Ascending aorta (tissue), 2 donors: ENCODE measurements at places on chromosomes 4 and X.

GRCh38 chrX:81286075-81286474 is 84.2 kb downstream of the SH3BGRL start:
- no peak for DNase-seq

- no peak for DNase-seq
These were observed 172.5 kb upstream of the GATB start for GRCh38 chr4:151933122-151933827.

- DNase-seq = no peak
These were observed 21.9 kb downstream of the SLC9A7 start for GRCh38 chrX:46737041-46737440.

DNA sequence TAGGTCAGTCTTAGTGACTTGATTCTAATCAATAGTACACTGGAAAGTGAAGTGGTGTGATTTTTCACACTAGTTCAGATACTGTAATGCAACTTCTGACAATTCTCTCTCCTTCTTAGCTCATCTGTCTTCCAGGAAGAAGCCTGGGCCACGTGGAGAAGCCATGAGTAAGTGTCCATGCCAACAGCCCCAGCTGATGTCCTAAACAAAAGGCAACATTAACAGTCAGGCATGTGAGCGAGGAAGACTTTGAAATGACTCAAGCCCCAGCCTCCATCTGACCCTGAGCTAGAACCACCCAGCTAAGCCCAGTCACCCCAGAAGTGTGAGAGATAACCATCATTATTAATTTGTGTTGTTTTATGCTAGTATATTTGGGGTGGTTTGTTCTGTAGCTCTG is 115.7 kb upstream of the MAGEB16 start:
- DNase-seq = no peak

DNA sequence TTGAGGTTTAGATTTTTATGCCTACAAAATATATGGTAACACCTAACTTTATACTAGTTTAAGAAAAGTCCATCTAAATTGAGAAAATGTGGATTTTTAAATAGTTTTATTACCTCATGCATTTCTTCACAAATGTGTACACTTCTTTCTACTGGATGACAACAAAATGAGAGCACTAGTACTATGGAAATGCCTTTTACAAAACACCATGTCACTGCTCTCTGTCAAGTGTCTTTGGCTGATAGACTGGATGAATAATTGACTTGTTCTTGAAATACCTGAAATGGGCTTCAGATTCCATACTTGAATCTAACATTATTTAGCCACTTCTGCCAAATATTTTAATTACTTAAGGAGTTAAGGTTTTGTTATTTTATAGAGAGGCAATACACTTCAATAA is 49.5 kb downstream of the AMELX start:
- DNase-seq = no peak

- no peak for DNase-seq
These were observed 219.6 kb downstream of the DKK2 start for GRCh38 chr4:106816496-106816895.

DNA sequence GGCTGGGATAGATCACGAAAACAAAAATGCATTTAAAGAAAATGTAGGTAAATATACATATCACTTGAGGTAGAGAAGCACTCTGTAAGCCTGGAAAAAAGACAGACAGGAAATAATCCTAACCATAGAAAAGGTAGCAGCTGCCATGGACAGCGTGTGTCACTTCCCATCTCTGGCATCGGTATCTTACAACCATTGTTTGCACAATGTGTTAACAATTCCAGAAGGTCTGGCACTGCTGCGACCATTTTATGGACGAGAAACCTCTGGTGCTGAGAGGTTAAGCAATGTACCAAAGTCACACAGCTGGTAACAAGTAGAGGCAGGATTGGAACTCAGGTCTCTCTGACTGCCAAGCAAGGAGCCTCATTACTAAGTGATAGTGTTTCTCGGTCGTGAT is 1.7 kb upstream of the MTNR1A start:
- DNase-seq = no peak

DNA sequence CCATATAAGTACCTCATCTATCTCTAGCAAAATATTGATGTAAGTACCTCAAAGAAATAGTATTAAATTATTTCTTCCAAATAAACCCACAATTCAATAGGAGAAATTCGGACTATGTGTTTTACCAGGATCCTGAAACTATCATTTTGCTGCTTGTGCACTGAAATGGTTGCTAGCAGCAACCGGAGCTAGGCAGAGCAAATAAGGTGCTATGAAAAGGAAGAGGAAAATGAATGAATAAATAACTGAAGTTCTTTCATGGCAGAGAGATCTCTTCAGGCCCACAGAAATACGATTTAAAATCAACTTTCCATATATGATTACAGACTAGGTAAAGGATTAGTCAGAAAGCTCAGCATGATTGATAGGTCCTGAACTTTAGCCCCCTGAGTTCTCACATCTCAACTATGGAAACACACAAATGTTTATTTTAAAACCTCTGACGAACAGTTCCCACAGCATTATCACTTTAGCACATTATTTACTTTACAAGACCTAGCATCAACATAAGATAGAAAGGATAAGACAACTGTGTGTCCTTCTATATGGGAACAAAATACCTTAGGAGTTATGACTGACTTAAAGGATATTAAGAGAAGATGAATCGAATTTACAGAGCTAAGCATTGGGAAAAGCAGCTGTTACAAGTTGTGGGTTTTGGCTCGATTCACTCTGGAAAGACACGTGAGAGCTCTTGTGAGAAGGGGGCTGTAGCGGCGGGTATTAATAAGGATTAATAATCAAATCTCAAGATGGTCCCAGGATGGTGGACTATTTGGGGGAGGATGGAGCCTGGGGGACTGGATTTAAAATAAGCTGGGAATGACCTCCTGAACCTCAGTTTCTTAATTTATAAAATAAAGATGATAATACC is 104.3 kb downstream of the CORIN start:
- DNase-seq = no peak

DNA sequence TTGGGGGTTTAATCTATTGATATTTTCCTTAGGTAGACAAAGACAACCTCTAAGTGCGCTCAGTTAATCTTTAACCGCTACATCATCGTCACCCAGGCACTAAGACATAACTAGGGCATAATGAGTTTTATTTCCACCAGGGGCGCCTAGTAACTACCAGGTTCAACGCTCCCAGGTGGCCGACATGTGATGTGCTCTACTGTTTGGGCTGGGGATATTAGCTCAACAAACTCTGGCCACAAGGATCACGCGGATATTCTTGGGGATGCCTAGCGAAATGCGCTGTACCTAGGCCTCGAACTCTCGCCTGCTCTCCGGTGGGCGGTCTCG is 915 bp upstream of the RAB33B start:
- DNase-seq = no peak
